ENCODE measurements at places on chromosomes 4 and X.

- no peaks in the 10 kb centered on the region for H3K36me3 ChIP-seq
- no peak overlapping the region for H3K4me3 ChIP-seq
- H3K27me3 ChIP-seq, result peaks cover 11% of the 10 kb centered on the region
- no peak for DNase-seq
These were observed 13.0 kb downstream of the RGS12 start for GRCh38 chr4:3305610-3306371.

DNA sequence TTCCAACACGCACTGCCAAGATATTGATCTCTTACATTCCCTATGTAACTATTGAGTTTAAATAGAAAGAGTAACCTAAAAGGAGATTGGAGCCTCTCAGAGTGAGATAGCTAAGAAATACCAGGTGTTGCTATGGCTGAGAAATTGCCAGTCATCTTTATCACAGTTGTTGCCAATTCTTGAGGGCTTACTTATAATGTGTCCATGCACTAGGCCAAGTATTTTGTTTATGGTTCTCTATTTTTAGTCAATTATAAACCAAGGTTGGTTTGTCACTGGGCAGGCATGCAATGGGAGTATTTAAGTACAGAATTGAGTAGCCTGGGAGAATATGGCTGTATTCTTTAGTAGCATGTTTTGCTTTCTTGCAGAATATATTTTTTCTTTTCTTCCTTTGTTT lies 201.6 kb downstream of the TEX13A start:
- no peaks in the 10 kb centered on the region for H3K4me1 ChIP-seq
- no peak overlapping the region for H3K4me3 ChIP-seq
- peaks cover 5% of the 10 kb centered on the region for H3K27me3 ChIP-seq
- DNase-seq, result no peak

DNA sequence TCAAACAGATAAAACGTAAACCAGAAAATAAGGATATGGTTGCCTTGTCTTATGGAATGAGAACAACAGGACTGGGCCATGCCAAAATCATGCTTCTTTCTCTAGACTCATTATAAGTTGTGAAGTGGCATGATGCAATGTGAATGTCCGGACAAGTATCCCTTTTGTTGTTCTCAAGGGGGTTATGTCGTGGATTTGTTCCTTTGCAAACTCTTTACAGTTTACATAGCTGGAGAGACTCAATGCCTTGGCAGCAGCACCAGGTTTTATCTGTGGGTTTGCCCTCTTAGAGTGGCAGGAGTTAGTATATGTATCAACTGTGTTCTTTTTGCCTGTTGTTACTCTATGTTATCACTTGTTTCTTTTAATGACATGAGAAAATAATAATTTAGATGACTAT lies 41.4 kb downstream of the SPRY1 start:
- no peak for DNase-seq
- H3K27ac ChIP-seq, result no peak overlapping the region
- H3K4me1 ChIP-seq, result peaks cover 2% of the 10 kb centered on the region

- H3K36me3 ChIP-seq, result no peaks in the 10 kb centered on the region
- DNase-seq, result no peak
- H3K27ac ChIP-seq, result no peak overlapping the region
- H3K4me3 ChIP-seq, result no peak overlapping the region
- no peaks in the 10 kb centered on the region for H3K27me3 ChIP-seq
These were observed 971.8 kb upstream of the AGA start for GRCh38 chr4:178414042-178414441.

- no peaks in the 10 kb centered on the region for H3K4me1 ChIP-seq
- no peaks in the 10 kb centered on the region for H3K36me3 ChIP-seq
- no peak for DNase-seq
- no peak overlapping the region for H3K27ac ChIP-seq
- H3K4me3 ChIP-seq, result no peak overlapping the region
These were observed 14.2 kb downstream of the EDA start for GRCh38 chrX:69630147-69630546.

DNA sequence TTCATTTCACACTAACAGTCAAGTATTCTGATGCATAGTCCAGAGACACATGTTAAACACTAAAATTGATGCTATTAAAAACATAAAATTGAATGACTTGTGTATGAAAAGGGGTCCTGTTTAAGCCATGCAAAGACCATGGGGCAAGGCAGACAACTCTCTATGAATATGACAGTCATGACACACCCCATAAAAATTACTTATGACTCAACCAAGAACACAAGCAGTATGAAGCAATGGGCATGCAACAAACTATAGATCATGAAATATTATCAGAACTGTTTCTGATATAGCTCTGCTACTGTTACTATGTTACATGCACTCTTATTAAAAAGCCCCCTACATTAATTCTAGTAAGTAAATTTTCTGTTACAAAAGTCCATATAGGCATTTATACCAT lies 57.5 kb upstream of the ZCCHC13 start:
- H3K4me1 ChIP-seq, result peaks cover 5% of the 10 kb centered on the region
- H3K27ac ChIP-seq, result no peak overlapping the region
- H3K36me3 ChIP-seq, result no peaks in the 10 kb centered on the region
- no peak for DNase-seq
- peaks cover 4% of the 10 kb centered on the region for H3K27me3 ChIP-seq

GRCh38 chr4:112517067-112517634 lies 1.2 kb upstream of the NEUROG2 start:
- no peak overlapping the region for H3K27ac ChIP-seq
- H3K36me3 ChIP-seq, result no peaks in the 10 kb centered on the region
- DNase-seq, result no peak
- H3K4me1 ChIP-seq, result peaks cover 32% of the 10 kb centered on the region

GRCh38 chr4:102819588-102820365 lies 7.6 kb downstream of the UBE2D3 start:
- H3K27ac ChIP-seq, result peak overlapping the region; percentile 80
- H3K27me3 ChIP-seq, result peaks cover 2% of the 10 kb centered on the region
- H3K4me3 ChIP-seq, result peak overlapping the region; percentile 34
- peaks cover 4% of the 10 kb centered on the region for H3K36me3 ChIP-seq
- peaks cover under 1% of the 10 kb centered on the region for H3K4me1 ChIP-seq

DNA sequence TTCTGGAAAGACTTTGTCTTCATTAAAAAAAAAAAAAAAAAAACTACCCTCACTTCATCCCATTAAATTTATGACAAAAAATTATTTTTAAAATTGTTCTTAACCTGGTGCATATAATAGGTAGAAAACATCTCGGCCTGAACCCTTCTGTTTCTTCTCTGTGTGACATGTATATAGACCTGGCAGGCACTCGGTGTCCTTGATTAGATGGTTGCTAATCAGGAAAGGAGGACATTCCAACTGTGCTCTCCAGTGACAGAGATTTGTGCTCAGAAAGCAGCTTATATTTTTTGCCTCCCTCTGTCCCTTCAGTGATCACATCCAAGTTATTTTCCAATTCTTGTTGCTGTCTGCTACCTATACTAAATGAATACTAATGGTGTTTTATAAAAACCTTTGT lies 355.6 kb downstream of the CBLL2 start:
- H3K27ac ChIP-seq, result no peak overlapping the region
- H3K36me3 ChIP-seq, result no peaks in the 10 kb centered on the region
- no peaks in the 10 kb centered on the region for H3K27me3 ChIP-seq
- no peak overlapping the region for H3K4me3 ChIP-seq
- no peak for DNase-seq

DNA sequence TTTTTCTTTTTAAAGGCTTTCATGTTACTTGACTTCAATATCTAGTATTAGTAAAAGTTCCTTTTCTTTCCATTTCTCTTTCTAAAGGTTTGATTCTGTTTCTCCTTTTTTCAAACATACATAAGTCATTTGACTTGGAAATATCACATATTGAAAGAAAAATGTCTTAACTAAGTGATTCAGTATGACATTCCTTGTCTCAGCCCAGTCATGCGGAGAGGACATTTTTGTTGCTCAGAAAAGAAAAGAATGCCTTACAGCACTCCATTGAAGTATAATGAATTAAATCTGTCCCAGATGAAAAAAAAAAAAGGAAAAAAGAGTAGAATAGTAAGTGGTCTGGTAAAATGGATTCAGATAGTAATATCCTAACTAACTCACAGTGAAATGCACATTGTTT lies 466.1 kb downstream of the ADGRL3 start:
- H3K27me3 ChIP-seq, result no peaks in the 10 kb centered on the region
- H3K36me3 ChIP-seq, result no peaks in the 10 kb centered on the region

DNA sequence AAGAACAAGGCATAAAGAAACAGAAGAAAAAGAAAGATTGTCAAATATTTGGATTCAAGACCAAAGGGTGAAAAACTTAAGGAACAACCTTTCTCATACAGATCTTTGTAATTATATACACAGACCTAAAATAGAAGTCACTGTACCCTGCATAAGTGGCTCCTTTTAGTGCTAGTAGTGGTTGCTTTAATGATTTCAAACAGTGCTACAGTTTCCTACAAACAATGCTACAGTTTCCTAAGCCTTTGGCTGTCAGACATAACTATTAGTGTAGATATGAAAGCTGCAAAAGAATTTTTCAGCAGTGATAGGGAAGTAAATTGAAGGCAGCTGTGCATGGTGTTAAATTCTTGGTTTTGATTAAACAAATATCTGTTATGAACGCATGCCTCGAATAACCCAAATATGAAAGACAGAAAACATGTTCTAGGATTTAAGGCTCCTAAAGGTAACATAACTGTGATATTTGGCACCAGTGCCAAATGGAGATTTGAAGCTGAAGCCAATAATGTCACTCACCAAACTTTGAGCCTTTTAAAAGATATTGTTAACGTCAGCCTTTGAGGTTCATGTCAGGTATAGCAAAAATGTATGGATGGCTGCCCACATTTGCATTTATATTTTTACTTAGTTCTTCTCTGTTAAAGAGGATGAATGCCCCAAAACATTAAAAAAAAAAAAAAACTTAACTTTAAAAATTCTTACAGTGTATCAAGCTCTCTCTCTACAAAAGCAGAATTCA lies 36.6 kb downstream of the SMARCAD1 start:
- H3K27me3 ChIP-seq, result no peaks in the 10 kb centered on the region
- peaks cover 19% of the 10 kb centered on the region for H3K36me3 ChIP-seq
- no peak overlapping the region for H3K4me3 ChIP-seq
- H3K4me1 ChIP-seq, result no peaks in the 10 kb centered on the region
- no peak overlapping the region for H3K27ac ChIP-seq

DNA sequence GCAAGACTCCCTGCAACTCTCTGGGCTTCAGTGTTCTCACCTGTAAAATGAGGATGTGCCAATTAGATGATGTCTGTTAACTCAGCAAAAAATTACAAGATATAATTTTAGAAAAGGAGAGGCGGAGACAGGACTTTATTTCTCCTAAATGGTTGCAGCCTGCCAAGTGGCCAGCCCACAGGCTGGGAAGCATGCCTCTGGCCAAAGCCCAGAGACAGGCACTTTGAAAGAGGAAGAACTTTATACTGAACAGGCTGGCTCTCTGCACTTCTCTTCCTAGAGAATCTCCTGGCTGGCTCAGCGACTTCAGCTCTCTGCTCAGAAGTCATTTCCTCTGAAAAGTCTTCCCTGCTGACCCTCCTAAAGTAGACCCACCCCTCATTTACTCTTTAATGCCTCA lies 3.7 kb downstream of the PRDM5 start:
- no peaks in the 10 kb centered on the region for H3K36me3 ChIP-seq
- peaks cover 17% of the 10 kb centered on the region for H3K27me3 ChIP-seq
- H3K4me3 ChIP-seq, result no peak overlapping the region
- no peak overlapping the region for H3K27ac ChIP-seq
- DNase-seq, result no peak

DNA sequence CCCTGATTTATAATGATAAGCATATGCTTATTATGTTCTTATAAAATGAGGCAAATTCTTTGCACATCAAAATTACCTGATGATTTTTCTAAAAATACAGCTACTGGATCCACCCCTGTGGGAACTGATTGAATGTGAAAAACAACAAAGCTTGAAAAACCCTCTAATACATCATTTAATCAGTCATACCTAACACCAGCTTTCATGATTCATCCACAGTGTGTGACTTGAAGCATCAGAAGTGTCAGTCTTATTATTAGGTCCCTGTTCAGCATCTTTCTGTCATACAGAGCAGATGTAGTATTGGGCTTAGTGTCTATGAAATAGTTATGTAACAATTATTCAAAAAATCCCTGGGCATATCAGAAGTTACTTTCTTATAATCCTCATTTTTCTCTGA lies 671.3 kb upstream of the GALNT7 start:
- H3K27ac ChIP-seq, result no peak overlapping the region
- H3K4me1 ChIP-seq, result no peaks in the 10 kb centered on the region
- peaks cover 3% of the 10 kb centered on the region for H3K36me3 ChIP-seq
- no peaks in the 10 kb centered on the region for H3K27me3 ChIP-seq
- no peak for DNase-seq
- H3K4me3 ChIP-seq, result no peak overlapping the region

DNA sequence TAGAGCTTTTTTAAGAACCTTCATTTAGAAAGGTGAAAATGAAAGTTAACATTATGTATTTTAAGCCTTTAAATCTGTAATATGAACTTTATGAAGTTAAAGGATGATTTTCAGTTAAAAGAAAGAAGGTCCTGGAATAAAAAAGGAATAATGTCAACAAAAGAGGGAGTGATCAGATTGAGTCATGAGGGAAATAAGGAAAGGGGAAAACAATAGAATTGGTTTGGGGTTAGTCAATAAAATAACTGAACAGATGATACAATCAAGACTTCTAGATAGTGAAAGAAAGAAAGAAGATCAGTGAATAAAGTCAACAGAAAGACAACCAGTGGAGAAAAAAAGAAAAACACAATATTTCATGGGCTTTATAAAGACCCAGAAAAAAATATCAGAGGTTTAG lies 291.6 kb upstream of the ARSJ start:
- no peak overlapping the region for H3K27ac ChIP-seq
- no peaks in the 10 kb centered on the region for H3K27me3 ChIP-seq
- no peaks in the 10 kb centered on the region for H3K4me1 ChIP-seq
- no peaks in the 10 kb centered on the region for H3K36me3 ChIP-seq
- DNase-seq, result no peak
- H3K4me3 ChIP-seq, result no peak overlapping the region

GRCh38 chr4:126495163-126495752 lies 1137.5 kb upstream of the INTU start:
- no peak for DNase-seq
- no peak overlapping the region for H3K4me3 ChIP-seq
- H3K4me1 ChIP-seq, result no peaks in the 10 kb centered on the region
- no peak overlapping the region for H3K27ac ChIP-seq
- H3K27me3 ChIP-seq, result peaks cover 2% of the 10 kb centered on the region
